ENCODE measurements at places on chromosomes 1 and 21. TPM values are rescaled to one million over a fixed set of nuclear protein-coding genes. Genes with fewer than 3 reads are reported as not detected.

- DNase-seq = no peak
Observed at GRCh38 chr1:183244466-183244865, 58.4 kb downstream of the LAMC2 start.

- DNase-seq = no peak
Observed at GRCh38 chr1:225849925-225850324, 32.3 kb downstream of the TMEM63A start.

DNA sequence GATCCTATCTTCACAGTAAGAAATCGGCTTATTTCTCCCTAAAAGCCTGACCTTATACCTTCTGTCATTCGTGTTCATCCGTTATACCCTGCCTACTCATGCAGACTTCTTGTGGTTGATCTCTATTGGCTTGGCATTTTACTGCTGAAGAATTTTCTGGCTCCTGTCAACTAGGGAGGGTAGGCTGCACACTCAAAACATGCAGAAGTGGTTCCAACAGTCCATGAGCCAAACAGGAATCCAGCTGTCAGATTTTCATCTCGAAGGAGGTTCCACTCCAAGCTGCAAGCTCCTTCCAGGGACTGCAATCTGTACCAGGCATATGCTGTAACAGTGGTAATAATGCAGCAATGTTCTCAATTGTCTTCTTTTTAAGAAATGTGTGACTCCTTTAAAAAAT is 10.1 kb downstream of the DNAJC11 start:
- no peak for DNase-seq

Gene NDUFS5
- total RNA-seq = 414 TPM

Gene CA6
- total RNA-seq = not detected

GRCh38 chr1:36008546-36009197 is 75.2 kb upstream of the TEKT2 start:
- DNase-seq = no peak

DNA sequence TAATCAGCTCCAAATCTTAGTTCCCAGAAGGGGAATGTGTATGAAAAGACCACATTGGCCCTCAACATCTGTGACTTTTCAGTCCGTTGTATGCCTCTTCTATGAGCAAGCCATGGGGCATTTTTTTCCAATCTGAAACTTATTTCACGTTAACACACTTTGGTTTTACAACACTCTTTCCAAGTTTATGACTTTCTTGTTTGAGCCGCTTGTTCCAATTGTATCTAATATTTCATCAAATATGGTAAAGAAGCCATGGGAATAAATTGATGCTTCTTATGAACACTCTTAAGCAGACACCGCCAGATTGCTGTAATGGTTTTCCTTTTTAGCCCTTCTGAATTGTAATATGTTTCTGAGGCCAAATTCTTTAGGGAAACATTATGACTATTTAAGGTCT is 359.9 kb downstream of the HLX start:
- no peak for DNase-seq

GRCh38 chr1:94616506-94616905 is 74.9 kb upstream of the F3 start:
- DNase-seq = no peak

DNA sequence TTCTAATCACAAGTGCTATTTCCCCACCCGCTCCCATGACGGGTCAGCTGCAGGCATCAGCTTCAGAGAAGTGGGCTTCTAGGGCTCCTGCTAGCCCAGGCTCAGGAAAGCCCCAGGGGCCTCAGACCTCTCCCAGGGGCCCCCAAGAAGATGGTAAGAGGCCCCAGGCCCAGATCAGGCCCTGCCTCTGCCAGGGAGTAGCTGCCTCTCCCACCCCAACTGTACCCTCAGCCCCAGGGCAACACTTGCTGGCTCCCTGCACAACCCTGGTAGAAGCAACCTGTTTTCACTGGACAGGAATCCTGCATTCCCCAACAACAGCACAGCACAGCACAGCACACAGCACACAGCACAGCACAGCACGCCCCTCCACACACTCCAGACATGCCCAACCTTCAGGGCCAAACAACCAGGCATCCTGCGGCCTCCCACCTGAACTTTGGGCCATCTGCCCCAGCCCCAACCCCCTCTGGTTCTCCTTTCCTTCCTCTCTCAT is 6.5 kb downstream of the BLACAT1 start:
- peak; percentile 33 for DNase-seq

Gene TPTE
- not detected for total RNA-seq

- DNase-seq = peak; percentile 74
Observed at GRCh38 chr1:13699936-13700520, at the start of gene PRDM2. Gene PRDM2 (plus strand): TSS chr1:13700188. CDS start chr1:13715606, 15,418 bp downstream.

- DNase-seq = peak; percentile 59
Observed at GRCh38 chr1:237281481-237281880, 239.5 kb downstream of the RYR2 start.

GRCh38 chr1:13842497-13842896 is 142.5 kb downstream of the PRDM2 start:
- DNase-seq = no peak

DNA sequence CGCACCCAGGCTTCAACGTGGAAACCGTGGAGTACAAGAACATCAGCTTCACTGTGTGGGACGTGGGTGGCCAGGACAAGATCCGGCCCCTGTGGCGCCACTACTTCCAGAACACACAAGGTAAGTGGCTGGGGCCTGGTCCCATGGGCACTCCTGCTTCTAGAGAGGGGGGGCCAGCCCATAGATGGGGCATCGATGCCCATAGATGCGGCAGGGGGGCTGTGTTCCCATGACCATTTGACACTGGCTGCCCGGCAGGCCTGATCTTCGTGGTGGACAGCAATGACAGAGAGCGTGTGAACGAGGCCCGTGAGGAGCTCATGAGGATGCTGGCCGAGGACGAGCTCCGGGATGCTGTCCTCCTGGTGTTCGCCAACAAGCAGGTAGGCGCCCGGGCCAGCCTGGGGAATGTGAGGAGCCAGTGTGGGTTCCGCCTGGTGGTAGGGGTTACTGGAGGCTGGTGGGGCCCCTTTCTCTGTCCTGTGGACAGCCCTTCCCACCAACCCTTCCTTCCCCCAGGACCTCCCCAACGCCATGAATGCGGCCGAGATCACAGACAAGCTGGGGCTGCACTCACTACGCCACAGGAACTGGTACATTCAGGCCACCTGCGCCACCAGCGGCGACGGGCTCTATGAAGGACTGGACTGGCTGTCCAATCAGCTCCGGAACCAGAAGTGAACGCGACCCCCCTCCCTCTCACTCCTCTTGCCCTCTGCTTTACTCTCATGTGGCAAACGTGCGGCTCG is 5.6 kb downstream of the C1orf35 start:
- no peak for DNase-seq

Data from neural progenitor cell (in vitro differentiated cells).